Fibroblast of skin of back (primary cell): ENCODE measurements at places on chromosomes 11 and 22.

DNA sequence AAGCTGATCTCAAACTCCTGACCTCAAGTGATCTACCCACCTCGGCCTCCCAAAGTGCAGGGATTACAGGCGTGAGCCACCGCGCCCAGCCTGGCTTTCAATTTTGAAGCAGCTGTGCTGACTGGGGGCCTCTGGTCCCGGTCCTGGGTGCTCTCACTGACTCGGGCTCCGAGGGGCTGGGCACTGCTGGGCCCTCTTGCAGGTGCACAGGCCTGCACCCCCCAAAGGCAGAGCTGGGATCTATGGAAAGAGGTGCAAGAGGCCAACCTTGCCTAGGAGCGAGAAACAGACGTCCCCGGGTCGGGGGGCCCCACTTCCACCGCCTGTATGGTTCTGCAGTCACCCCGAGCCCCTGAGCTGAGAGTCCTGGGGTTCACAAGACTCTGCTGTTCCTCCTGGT, 33.2 kb downstream of the KIAA0930 start:
- no peak for DNase-seq

DNA sequence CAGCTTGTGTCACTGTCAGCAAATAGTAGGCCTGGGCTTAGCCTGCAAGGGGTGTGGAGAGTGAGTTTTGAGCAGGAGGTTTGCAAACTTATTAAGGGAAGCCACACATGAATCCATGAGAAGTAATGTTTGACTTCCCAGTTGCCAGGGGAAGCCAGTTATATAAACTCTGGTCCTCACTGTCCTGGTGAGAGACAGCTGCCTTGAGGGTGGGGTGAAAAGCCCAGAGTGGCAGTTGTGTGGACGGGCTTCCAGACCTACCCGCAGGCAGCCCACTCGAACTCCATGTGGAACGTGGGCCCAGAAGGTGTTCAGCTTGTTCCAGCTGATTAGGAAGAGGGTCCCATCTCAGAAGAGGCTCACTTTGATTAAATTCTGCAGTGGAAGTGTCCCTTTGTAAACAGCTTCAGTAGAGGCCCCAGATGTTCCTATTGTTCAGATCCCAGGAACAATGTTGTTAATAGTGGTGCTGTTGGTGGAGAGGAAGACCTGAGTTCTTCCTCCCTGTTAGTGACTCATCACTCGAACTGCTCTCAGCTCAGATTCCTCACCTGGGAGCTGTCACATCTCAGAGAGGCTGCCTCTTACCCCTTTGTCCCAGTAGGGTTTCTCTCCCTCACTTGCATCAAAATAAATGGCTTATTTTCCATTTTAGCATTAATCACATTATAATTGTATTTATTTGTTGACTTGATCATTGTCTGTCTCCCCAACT, 63.4 kb downstream of the GRAMD1B start:
- DNase-seq, result no peak

- no peak for DNase-seq
Measured at GRCh38 chr11:94218372-94218771, 86.0 kb upstream of the IZUMO1R start.

DNA sequence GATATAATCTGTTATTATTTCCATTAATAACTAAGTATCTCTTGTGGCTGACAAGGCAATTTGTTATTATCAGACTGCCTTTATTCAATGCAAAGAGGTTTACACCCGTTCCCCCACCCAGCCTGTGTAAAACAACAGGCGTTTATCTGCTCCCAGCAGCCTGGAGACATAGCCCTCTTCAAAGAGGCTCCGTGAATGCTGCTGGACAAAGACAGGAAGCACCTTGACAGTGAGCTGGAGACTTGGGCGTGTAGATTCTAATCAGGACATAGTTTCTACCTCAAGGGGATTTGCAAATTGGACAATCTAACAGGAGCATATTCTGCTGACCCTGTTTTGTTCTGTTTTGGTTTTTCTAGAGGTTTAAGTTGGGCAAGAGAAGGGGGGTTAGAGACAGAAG, 733.0 kb upstream of the KIRREL3 start:
- DNase-seq, result no peak

GRCh38 chr11:106842134-106842533, 176.1 kb downstream of the GUCY1A2 start:
- DNase-seq, result no peak

DNA sequence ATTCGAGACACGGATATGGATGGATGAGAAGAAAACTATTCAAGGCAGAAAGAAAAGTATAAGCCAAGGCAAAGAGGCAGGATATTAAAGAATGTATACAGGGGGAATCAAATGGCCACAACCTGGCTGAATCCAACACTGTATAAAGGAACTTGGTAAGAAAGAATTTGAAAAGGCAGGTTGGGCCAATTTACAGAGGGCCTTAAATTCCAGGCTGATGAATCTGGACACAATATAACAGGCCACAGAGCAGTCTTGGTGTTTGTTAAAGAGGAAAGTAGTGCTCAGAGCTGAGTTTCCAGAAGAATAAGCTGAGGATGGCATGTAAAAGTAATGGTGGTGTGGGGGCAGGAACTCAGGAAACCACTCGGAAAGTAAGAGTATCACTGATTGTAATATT, 72.3 kb upstream of the POU2AF2 start:
- no peak for DNase-seq

DNA sequence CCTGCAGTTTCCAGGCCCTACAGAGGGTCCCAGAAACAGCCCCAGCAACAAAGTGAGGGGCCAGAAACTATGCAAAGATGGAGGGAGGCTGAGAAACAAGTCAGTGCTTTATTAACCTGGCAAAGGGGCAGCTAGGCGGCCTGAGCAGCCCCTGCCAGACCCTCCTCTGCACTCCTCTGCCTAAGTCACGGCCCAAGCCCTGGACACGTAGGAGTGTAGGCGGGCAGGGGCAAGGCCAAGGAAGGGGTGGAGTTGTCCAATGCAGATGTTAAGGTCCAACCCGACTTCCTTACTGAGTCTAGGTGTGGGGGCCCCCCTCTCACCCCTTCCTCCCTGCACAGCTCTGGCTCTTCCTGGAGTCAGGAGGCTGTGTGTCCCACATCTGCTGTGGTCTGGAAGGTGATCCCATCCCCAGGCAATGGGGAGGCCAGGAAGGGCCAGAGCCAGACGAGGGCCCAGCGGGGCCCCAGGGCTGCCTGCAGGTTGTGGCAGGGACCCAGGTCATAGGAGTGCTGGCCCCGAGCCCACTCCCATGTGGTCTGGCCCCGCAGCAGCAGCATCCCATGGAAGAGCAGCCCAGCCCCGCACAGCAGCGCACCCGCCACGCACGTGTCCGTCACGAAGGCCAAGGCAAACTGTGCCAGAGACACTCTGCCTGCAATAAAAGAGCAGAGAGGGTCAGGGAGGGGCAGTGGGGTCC, 6.5 kb downstream of the ZDHHC24 start:
- DNase-seq, result no peak

DNA sequence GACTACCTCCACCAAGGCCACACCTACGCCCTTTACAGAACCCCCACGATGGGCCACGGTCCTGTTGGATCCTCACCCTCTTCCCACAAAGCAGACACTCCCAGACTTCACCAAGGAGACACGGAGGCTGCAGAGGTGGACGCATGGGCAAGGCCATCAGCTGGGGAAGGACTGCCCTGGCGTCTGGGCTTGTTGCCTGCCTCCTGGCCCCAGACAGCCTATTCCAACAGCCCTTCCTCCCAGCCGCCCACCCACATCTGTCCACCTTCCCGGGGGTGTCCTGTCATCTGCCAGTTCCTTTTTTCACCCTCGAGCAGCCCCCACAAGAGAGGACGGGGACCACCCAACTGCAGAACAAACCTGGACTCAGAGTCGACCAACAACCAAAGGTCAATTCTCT, 28.9 kb upstream of the TH start:
- DNase-seq, result no peak

DNA sequence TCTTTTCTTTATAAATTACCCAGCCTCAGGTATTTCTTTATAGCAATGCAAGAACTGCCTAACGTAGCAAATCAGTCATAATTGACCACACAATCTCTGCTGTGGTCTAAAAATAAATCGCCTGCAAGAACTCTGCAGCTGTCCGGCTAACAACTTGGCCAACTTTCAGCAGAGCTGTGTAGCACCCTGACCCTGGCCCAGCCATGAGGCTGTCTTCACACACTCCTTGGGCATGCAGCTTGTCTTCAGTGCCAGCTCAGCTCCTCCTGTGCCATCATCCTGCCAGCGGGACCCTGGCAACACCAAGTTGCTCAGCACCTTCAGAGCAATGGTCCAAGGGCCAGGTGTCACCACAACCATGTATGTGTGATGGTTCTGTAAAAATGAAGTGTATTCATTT, 355.6 kb downstream of the OPCML start:
- DNase-seq, result no peak

DNA sequence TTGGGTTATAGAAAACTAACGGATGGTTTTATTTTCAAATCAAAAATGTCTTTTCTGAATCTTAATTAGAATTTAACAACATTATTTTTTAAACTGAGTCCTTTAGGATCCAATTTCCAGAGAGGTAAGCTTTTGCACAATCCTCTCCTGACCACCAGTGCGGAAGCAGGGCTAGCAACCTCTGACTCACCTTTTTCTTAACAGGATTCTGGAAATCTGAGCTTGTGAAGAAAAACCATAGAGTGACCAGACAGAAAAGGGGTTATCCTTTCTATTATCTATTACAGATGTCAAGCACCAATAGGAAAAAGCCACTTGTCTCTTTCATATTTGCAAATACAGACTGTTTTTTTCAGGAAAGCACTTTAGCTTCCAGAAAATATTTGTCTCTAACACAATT, 25.3 kb downstream of the ALG9 start:
- no peak for DNase-seq

DNA sequence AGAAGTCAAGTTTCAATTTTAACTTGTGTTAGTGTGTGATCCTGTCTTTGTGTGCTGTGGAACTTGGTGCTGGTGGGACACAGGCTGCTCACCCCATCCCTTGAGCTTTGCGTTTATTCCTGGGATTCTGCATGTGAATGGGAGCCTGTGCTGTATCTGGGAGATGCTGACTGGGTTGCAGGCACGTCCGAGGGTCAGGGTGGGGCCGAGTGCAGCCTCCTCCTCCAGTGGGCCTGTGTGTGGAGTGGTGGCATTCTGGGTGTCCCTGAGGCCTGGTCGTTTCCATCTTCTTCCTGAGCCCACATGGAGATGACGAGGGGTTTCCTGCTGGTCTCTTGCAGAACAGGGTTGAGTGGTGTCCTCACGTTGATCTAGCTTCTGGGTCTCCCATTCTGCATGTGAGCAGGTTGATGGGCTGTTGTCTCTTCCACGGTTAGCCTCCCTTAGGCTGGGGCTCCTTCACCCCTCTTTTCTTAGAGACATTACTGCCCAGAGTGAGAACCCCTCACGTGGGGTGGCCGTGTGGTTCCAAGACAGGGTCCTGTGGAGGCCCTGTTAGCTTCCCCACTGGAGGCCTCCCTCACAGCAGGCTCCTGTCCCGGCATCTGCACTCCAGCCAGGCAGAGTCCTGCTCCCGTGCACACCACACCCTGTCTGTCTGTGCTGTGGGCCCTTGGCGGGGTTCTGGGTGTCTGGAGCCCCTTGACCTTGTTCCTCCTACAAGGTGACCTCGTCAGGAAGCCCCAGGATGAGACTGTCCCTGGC, 4.9 kb downstream of the PTDSS2 start:
- DNase-seq, result no peak

DNA sequence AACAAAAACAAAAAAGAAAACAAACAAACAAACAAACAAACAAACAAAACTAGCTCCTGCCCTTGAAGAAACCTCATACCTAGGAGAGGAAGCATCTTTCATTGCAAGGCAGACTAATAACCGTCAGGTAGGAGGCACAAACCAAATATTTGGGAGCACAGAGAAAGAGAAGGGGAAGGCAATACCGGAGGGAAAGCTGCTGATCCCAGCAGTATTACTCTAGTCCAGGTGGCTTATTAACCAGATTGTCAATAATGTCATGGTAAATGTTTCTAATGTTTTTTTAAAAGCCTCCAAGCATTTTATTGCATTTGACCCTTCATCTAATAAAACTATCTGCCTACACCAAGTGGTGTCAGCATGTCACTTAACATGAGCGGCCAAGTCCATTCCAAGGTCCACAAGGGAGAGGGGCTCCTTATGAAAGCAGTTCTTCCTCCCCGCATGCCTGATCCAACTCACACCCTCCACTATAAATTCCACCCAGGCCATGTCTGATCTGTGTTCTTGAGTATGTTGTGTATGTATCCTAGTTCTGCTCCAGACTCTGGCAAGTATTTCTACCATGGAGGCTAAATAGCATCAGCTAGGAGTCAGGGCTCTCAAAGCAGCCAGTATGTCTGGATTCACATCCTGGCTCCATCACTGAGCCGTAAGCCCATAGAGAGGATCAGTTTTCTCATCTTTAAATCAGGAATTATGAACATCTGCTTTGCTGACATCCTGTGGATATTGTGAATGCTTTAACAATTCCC, 208.1 kb upstream of the TENM4 start:
- DNase-seq, result no peak

DNA sequence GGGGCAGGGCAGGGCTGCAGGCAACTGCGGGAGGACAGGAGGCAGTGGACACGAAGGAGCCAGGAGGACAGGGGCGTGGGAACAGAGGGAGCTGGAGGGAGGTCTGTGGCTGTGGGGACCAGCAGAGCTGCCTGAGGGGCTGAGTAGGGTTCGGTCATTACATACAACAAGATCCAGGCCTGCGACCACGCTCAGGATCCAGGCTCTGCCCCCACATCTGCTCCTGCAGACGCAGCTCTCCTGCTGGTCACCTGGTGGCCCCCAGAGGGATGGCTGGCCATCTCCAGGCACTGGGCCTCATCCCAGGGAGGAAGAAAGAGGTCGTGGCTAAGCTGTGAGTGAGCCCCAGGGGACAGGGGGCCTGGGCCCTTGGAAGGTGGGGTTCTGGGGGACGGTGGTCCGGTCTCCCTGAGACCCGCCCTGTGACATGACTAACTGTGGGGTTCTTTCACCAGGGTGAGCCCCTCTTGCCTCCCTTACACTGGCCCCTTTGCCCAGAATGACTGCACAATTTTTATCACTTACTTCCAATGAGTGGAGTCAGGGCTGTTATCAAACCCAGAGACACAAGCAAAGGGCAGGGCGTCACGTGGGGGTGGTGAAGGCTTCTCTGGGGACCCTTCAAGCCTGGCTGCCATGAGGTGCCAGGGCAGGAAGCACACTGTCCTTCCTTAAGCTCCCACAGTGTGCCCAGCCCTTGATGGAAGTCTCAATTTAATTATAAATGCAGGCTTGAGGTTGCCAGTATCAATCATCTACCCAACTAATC, 6.7 kb upstream of the APOBEC3A start:
- no peak for DNase-seq

DNA sequence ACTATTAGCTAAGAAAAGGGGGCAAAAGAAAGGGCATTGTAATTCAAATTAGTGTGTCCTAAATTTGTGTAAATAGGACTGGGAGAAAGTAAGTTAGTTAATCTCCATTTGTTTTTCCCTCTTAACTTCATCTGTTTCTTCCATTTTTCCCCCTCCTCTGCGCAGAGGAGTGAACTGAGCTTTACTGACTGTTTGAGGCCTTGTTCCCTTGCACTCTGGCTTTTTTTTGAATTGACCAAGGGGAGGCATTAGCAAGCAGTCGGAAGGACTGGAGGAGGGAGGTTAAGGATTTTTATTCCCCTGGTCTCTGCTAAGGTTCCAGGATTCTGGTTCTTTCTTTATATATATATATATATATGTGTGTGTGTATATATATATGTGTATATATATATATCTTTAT, 15.2 kb upstream of the FANCF start:
- no peak for DNase-seq

GRCh38 chr11:107998761-107999160, 9.9 kb upstream of the CUL5 start:
- DNase-seq, result no peak

- DNase-seq, result no peak
Measured at GRCh38 chr11:1078191-1078601, 3.5 kb downstream of the MUC2 start.
